ENCODE measurements at places on chromosomes 16 and 17.

DNA sequence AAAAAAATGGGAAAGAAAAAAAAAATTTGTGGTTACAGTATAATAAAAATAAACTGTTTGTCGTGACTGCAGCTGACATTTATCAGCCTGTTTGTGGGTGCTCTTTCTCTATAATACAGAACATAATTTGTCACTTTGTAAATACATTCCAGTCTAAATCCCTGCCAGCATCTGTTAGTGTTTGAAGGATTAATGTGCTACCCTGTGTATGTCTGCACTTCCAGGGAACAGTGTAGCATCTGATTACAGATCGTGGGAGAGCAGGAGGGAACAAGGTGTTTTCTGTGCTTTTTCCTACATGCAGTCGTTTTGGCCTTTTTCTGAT is 265.1 kb downstream of the WWOX start:
- no peak for DNase-seq

GRCh38 chr17:35740216-35740615 is 8.8 kb downstream of the RASL10B start:
- no peak for DNase-seq

DNA sequence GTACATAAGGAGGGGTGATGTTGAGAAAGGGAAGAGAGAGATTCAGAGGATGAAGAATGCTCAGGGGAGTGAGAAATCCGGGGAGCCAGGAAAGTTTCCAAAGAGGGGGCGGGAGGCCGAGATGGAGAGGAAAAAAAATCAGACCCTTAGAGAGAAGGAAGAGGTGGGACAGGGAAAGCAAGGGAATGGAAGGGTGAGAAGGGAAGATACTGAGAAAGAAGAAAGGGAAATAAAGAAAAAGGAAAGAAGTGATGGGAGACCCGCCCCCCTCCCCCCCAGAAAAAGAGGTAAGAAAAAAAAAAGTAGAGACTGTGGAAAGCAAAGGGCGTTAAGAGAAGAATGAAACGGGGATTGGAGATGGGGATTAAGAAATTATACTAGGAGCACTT is 507 bp downstream of the DYNLRB2 start:
- no peak for DNase-seq

DNA sequence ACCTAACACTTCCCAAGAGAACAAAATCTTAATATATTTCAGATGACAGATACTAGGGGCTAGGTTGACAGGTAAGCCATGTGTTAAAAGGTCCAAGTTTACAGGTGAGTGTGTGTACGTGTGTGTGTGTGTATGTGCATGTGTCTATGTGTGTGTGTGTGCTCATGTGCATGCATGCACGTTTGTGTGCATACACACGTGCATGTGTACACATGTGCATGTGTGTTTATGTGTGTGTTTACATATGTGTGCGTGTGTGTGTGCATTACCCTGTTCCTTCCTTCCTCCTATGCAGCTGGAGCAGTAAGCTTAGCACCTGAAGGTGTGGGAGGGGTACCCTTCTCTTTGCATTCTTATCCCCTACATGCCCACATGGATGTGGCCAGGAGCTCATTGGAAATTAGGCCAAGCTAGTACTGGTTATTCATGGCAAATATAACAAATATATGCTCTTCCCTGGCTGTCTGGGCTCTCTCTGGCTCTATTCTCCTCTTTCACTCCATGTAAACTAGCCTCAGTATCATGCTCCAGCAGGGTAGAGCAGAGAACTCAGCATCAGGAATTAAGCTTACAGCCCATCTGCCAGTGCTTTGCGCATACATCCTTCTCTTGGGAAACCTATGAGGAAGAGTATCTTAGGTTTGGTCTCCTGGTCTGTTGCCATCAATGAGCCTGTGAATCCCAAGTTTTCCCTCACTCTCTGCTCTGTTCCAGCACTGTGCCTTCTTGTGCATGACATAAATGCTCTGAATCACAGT is 258.0 kb upstream of the MYOCD start:
- DNase-seq, result no peak

DNA sequence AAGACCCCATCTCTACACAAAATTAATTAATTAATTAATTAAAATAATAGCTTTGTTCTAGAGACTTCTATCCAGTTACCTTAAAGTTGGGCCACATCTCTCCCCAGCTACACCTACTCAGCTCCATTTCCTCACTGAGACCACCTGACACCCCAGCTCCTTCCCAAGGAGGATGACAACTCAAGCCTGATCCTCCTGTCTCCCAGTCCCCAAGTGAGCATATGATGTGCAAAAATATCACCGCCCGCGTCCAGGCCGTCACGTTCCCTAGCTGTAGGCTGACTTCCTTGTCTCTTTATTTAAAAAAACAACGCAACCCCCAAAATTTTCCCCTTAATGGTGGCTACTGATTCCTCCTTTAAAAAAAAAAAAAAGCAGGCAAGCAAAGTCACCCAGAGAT is 120.2 kb upstream of the RCVRN start:
- no peak for DNase-seq

- no peak for DNase-seq
Measured at GRCh38 chr16:83137894-83138293, 511.1 kb downstream of the CDH13 start.

DNA sequence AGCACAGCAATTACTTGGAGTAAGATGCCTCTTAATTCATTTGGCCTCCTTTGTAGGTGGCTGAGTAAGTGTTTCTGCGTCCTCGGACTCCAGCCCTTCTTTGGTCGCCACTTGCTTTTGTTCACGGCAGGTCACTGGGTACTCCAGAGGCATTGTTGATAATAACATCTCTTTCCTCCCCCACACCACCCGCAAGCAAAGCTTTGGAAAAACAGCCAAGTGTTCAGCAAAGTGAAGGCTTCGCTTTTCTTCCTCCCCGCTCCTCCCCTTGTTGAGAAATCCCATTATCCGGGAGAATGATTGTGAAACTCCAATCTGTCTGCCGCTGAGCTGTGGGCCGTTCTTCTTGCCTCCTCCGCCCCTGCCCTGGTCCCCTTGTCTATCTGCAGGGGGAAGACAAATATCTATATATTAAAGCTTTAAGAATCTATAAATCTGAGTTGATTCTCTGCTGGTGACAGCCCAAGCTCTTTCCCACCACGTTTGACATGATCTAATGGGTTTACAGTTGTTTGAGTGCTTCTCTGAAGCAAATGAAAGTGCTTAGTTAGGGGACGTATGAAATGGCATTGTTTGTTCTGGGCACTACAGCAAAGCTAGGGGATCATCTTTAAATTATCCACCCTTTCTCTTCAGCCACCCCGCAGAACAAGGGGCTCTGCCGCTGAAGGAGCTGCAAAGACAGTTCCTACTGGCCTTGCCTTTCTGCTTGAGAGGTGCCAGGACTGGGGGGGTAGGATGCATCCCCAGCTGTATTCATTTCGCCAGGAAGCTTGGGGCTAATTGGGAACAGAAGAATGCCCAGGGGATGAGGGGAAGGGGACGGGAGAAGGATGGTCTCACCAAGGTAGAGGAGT is 167.1 kb downstream of the CCDC182 start:
- DNase-seq, result no peak

- no peak for DNase-seq
Measured at GRCh38 chr16:30474684-30475083, 2.1 kb downstream of the ITGAL start.

DNA sequence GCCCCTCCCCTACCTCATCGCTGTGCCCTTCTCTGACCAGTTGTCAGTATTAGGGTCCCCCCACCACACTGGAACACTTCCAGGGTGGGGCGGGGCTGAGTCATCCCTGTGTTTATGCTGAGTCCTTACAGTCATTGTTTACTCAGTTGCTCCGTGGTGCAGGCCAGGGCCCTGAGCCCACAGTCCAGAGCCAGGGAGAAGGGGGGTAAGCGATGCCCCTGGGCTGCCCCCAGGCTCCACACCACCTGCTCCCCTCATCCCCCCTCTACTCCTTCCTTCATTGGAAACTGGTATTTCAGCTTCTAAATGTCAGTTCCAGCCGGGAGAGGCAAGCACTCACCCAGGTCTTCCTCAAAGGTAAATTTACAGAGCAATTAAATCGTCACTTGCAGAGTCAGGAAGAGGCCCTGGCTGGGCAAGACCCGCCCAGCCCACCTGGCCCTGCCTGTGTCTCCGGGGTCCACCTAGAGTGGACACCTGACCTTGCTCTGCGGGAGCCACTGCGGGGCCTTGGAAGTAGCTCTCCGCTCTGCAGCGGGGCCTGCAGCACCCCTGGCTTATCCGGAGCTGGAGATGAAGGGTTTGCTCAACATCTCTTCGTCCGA is 4.8 kb downstream of the ATP2A3 start:
- DNase-seq, result no peak

GRCh38 chr17:82434216-82434565 is 15.8 kb upstream of the OGFOD3 start:
- DNase-seq, result no peak

DNA sequence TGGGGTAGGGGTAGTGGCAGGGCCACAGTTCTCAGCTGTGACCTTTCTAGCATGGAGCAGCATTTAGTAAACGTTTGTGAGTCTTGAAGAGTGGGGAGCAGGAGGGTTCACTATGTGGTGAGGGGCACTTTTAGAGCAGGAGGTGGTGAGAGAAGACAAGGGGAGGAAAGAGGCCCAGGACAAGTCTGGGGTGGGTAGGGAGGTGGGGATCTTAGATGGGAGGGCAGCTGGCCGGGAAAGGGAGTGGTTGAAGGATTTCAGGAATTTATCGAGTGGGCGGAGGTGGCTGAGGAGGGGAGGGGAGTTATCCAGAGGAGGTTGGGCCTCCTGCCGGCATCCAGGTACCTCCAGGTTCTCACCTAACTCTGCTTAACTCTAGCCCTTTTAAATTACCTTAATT is 1.9 kb downstream of the CLEC16A start:
- DNase-seq, result no peak

GRCh38 chr16:15034266-15035162 is 21.4 kb downstream of the NTAN1 start:
- no peak for DNase-seq

GRCh38 chr16:8847145-8847544 is 21.7 kb downstream of the CARHSP1 start:
- no peak for DNase-seq

DNA sequence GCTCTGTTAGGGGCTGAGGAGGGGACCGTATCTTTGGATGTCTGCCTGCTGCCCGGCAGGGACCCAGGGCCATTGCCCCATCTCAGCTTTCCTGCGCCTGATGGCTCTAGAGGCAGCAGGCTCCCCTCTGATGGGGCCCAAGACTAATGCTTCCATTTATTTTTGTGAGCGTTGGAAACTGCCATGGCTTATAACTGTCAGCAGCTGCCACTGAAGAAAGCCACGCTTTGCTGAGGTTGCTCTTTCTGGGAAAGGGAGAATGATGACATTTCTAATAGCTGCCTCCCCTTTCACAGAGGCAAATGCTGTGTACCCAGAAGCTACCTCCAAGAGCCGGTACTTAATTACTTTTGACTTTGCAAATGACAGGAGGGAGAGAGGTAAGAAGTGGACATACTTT is 103.8 kb downstream of the HAPSTR1 start:
- DNase-seq, result no peak

DNA sequence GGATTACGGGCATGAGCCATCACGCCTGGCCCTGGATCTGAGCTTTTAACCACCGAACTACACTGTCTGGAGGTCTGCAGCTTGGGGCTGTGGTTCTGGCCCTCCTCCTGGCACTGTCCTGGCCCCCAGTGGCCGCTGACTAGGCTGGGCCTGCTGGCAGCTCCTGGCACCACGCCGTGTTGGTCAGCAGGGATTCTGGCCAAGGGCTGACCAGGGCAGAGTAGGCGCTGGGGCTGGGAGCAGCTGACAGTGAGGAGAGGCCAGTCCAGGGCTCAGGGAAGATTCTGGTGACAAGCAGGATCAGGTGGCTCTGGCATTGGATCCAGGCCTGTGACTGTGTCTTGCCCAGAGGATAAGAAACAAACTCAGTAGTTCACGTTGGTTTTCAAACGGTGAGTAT is 14.6 kb downstream of the EEF2K start:
- DNase-seq, result no peak

DNA sequence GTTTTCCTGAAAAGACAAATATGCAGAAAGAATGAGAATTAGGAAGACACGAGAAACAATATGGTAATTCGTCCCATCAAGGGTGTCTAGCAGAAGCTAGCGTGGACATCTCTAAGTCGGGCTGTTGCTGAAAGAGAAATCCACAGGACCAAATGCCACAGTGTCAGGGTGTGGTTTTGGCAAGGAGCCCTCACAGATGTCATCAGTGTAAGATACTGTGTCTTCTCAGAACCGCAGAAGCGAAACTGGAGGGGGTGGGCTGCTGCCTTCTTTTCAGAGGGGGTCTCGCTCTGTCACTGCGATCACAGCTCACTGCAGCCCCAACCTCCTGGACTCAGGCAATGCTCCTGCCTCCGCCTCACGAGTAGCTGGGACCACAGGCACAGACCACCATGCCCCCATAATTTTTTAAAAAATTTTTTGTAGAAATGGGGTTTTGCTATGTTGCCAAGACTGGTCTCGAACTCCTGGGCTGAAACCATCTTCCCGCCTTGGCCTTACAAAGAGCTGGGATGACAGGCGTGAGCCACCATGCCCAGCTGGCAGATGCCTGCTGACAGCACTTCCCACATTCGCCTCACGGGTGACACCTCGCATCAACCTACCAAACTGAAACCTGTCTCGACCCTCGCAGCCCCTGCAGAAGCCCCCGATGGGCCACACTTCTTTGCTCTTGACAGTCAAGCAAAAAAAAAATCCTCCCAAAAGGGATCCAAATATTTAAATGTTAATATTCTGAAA is 26.2 kb downstream of the TRAP1 start:
- no peak for DNase-seq

- no peak for DNase-seq
Measured at GRCh38 chr16:23131036-23131435, 18.2 kb downstream of the USP31 start.

- DNase-seq, result no peak
Measured at GRCh38 chr17:36597866-36598777, 3.3 kb upstream of the MRM1 start.

DNA sequence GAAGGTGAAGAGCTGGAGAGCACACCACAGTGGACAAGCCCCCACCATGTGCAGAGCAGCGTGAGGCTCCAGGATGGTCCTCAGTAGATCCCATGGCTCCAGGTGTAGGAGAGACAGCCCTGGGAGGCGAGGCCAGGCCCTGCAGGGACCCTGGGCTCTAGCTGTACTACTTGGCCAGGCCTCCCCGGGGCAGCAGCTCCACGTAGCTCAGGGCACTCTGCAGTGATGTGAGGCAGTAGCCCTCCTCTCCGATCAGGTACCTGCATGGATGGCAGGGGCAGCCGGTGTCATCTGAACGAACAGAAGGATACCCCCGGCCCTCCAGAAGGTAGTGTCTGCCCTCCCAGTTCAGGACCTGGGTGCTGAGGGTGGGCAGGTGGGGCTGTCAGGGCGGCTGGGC is 6.2 kb upstream of the SPATA2L start:
- DNase-seq, result no peak

GRCh38 chr16:549544-550263 is 10.5 kb upstream of the PRR35 start:
- no peak for DNase-seq
